NCI-H1417 treated with DMSO at 0.1 percent for 48 hours (cell line): ENCODE measurements at places on chromosomes 2 and 18.

DNA sequence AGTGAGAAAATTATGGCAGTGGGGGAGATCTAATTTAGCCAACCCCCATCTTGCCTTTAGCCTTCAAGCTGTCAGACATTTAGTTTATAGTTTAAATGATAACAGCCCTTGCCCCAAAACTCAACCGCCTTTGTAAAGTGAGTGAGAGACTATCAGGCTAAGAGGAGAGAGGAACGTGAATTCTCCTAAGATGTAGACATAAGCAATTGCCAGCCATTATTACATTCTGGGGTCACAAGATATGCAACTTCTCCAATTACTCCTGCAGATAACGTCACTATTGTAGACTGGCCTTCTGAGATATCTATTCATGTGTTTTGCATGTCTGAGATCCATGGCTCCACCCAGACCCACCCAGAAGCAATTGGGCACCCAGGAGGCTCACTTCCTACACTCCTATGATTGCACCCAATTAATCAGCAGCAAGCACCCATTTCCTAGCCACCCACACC, 307.3 kb downstream of the NBAS start:
- no peak for DNase-seq

DNA sequence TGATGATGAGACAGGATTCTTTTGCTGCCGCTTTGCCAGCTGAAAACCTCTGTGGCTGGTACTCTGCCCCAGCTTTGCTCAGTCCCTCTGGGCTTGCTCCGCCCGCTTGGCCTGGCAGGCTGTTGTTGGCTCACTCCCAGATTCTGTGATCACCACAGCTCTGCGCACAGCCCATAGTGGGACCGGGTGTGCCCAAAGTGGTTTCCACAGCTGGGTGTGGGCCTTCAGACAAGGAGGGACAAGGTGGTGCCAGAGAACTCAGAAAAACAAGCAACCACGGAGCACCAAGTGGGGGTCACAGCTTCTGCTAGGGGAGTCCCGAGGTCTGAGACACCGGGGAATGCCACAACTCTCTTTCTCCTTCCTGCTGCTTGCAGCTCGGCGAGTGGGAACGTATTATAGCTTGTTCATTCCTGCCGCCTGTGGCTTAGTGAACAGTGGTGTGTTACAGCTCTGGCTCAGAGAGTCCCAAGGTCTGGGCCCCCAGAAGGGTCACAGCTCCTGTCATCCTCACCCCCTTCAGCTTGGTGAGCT, 9.2 kb upstream of the KYNU start:
- DNase-seq = no peak

- DNase-seq = no peak
Observed at GRCh38 chr2:111653103-111653624, 230.8 kb downstream of the ANAPC1 start.

- no peak for DNase-seq
Observed at GRCh38 chr18:23540867-23541266, 37.6 kb downstream of the RMC1 start.

DNA sequence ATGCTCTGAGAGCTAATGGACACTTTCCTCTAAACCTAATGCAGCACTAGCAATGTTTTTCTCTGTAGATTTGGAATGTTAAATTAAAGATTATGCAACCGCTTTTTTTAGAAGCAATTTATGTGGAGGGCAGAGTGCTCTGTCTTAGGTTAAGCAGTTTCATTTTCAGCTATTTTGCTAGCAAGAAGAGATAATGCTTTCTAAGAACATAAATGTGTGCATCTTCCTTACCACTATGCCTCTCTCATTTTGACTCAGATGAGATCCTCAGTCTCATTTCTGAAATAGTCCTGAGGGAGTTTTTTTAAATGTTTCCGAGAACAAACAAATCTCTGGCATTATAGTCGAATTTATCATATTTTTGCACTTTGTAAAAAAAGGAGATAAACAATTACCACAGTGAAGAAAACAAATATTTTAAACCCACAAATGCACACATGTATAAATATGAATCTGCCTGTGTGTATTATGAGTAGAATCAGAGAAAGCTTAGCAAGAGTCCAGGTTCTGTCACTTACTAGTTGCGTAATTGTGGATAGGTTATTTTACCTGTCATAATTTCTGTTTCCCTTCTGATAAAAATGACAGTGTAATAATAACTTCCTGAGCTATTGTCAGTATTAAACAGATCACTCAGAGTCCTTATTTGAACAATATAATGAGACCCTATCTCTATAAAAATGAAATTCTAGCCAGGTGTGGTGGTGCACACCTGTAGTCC, 207.7 kb upstream of the CRIM1 start:
- DNase-seq = no peak

DNA sequence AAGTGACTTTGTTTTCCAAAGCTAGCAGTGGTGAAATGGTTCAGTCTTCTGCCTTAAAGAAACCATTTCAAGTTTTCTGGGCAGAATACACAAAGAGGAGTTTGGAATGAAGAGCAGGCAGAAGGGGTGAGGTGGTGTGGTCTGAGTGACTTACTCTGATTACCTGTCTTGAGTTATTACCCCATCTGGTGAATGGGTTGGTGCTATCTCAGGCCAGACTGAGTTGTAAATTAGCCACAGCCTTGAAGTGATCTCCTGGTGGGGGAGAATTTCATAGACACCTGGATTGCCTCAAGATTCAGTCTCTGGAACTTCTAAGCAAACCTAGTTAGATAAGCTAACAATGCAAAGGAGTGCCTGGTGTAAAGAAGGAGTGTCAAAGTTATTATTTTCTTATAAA, 983.5 kb upstream of the NXPH2 start:
- no peak for DNase-seq

- no peak for DNase-seq
Observed at GRCh38 chr2:130870779-130871178, 34.1 kb downstream of the ARHGEF4 start.

- DNase-seq = no peak
Observed at GRCh38 chr2:72143441-72144273, 4.0 kb downstream of the CYP26B1 start.

DNA sequence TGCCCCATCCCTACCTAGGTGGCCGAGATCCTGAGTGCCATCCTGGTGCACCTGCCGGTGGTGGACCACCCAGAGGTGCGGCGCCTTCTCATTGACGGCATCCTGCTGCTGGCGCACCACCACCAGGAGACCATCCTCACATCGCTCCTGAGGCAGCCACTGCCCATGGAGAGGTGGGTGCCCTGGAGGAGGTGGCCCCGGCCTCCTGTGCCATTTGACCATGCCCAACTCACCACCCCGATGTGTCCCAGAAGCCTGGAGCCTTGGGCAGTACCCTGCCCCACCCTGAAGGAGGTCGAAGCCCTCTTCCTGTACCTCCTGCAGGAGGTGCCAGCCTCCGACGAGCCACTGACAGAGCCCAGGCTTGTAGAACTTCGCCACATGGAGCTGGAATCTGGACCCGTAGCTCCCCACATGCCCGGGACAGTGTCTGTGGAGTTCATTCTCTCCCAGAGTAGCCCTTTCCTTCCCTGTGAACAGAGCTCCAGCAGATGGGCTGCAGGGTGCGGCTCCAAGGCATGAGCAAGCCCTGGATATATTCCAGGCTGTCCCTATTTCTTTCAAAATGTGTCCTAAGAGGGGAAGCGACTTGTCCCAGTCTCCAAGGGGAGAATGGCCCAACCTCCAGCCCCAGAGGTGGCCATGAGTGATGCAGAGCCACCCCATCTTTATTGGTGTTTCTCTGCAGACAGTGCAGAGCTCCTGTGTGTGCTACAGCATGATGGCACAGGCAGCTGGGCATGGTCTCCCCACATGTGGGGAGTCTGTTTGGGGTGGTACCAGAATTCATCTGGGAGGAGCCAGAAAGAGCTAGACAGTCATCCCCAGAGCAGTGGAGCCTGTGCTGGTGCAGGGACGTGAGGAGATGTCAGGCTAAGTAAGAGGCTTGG, 34.2 kb downstream of the HJURP start:
- no peak for DNase-seq

- no peak for DNase-seq
Observed at GRCh38 chr2:143294068-143294467, 164.8 kb downstream of the ARHGAP15 start.

- no peak for DNase-seq
Observed at GRCh38 chr2:241265506-241265905, 50.0 kb downstream of the HDLBP start.

DNA sequence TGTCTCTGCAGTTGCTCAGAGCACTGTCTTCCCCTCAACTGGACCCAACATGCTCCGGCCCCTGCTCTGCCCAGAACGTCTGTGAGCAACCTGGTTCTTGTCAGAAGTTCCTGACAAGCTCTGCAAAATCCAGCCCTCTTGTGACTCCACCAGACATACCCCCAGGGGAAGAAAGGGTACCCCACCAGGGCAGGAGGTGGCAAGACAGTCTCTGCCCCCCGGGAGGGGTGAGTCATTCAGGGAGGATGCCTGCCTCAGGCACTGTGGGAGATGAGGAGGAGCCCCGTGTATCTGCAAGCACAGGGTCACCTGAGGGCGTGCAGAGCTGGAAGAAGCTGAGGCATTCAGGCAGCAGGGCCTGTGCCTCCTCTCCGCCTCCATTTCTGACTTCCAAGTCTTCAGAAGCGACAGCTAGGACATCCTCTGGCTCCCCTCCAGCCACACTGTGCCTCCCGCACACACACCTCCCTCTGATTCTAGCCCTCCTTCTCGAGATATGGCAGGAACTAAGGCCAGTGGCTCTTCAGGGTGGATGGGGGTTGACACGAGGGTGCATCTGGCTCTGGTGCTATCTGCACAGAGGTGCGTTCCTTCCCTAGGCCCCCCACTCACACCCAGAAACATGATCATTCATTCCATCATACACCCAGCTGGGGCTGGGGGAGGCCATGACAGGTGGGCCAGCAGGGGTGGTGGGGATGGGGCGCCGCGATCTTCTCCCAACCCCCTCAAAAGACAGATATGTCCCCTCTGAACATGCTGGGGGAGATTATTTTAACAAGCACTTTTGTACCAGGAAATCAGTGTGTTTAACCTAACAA, 222.2 kb downstream of the CYP26B1 start:
- no peak for DNase-seq

GRCh38 chr2:168255866-168256265, 8.5 kb upstream of the STK39 start:
- no peak for DNase-seq

GRCh38 chr2:220963076-220963475, 609.0 kb downstream of the EPHA4 start:
- no peak for DNase-seq

GRCh38 chr2:196555161-196555560, 84.4 kb upstream of the CCDC150 start:
- no peak for DNase-seq

DNA sequence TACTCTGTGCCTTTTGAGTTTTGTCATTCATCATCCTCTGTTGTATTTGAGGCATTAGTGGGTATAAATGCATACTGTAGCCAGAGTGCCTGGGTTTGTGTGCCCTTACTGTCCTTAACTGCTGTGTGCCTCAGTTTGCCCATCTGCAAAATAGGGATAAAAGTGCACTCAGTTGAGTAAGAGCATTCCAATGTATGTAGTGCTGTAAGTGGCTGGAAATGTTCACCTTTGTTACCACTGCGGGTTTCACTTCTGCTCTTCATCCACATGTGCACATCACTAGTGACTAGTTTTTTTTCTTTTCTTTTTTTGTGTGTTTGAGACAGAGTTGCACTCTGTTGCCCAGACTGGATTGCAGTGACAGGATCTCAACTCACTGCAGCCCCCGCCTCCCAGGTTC, 39.9 kb downstream of the PLEKHB2 start:
- DNase-seq = no peak

- no peak for DNase-seq
Observed at GRCh38 chr18:77207540-77207939, 42.1 kb upstream of the GALR1 start.

- DNase-seq = no peak
Observed at GRCh38 chr2:165745916-165746315, 48.1 kb downstream of the GALNT3 start.

DNA sequence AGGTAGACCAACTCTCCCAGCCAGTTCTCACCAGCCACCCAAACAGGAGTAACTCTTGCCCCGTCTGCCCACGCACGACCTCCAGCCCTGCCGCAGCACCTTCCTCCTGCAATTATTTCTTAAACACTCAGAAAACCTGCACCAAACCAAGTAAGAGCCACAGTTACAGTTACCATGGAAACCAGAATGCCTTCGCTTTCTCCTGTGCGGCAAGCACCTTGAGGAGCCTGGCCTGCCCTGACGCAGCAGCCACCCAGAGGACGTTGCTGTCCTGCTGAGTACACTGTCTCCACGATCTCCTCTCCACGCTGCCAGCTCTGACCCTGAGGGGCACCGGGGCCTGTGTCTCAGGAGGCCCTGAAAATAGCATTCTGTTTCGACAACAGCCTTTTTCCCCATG, 94.3 kb upstream of the SMIM21 start:
- no peak for DNase-seq

- DNase-seq = no peak
Observed at GRCh38 chr2:170005702-170006101, 172.2 kb upstream of the MYO3B start.

DNA sequence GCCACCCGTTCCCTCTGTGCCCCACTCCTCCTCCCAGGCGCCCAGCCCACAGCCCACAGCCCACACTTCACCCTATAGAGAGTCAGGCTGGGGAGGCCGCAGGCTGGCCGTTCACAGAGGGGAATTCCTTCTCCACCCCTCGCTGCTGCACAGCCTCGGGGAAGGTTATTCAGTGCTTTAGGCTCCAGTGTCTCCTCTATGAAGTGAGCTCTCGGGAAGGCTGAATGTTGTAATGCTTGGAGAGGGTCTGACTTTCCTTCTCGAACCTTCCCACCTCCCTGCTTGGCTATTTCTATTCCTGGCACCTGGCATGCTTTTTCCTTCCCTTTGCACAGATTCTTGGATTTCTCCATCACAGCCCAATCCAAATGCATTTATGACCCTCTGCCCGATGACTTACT, 62.5 kb upstream of the SMAD7 start:
- DNase-seq = no peak

- no peak for DNase-seq
Observed at GRCh38 chr18:51006948-51007789, 22.8 kb upstream of the SMAD4 start.

DNA sequence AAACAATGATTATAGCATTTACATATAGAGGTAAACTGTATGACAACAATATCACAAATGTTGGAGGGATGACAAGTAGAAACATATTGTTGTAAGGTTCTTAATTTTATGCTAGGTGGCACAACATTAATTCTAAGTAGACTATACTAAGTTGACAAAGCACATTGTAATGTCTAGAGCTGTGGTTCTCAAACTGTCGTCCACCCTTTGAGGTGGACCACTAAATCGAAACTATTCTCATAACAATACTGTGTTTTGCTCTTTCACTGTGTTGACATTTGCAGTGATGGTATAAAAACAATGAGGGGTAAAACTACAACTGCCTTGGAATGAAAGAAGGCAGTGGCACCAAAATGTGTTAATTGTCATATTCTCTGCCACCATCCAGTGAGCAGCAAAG, 66.1 kb downstream of the METTL8 start:
- no peak for DNase-seq

- DNase-seq = no peak
Observed at GRCh38 chr18:10930076-10930475, 219.3 kb downstream of the PIEZO2 start.
